Hematopoietic multipotent progenitor cell (in vitro differentiated cells): ENCODE measurements at places on chromosomes 6 and 20.
A peak's percentile ranks its signal among the peaks of the same experiment; 100 is the strongest.

DNA sequence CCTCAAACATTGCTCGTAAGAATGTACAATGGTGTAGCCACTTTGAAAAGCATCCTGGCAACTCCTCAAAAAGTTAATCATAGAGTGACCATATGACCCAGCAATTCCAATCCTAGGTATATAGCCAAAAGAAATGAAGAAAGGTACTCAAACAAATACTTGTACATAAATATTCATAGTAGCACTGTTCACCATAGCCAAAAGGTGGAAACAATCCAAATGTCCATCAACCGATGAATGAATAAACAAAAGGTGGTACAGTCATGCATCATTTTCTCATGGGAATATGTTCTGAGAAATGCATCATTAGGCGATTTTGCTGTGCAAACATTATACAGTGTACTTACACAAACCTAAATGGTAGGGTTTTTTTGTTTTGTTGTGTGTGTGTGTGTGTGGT lies 74.4 kb upstream of the TBC1D7 start:
- no peak for DNase-seq

DNA sequence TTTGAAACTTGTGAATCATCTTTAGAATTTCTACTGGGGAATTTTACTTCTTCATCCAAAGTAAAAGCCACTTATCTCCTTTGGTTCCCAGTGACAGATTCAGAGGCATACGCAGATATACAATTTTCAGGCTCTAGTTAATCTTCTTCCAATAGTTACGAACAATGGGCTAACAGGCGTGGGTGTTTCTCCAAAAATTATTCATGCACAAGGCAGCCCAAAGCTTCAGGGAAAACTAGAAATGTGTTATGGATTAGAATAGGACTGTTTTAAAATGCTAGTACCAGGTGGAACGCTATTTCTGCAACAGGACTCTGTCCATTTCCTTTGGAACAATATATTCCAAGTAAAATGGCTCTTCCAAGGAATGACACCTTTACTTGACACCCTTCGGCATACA lies 102.2 kb downstream of the ZNF217 start:
- no peak for DNase-seq

DNA sequence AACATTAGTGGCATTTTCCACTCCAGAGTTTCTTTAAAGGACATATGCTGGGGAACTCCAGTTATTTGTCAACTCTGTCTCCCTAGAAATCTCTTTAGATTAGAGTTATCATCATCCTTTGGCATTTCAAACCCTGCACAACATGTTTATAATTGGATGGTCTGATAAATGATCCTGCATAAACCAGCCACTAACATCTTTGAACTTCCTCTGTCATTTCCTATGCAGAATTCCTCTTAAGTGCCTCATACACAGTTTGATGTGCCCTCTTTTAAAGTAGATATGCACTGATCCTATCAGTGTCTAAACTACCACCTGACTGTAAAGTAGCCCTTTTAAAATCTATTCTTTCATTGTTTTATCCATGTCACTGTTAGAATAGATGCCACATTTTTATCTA lies 306.3 kb upstream of the IRAK1BP1 start:
- DNase-seq = no peak

GRCh38 chr20:64153861-64154589 lies 10.2 kb upstream of the MYT1 start:
- DNase-seq = no peak

DNA sequence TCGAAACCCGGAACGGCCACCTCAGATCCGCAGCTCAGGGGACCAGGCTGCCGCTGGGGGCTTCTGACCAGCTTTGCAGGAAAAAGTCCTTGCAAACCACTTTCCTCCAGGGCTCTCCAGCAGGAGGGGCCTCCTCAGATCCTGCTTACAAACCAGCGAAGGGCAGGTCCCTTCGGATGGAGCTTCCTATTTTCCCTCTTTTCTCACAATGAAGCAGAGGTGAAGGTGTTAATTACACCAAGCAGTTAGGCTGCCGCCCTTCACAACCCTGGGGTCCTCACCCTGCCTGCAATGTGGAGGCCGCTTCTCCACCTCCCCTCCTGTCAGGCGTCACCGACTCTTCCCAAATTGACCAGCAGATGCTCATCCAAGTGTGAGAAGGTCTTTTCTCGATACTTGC lies 5.7 kb downstream of the ARHGAP40 start:
- DNase-seq = no peak

DNA sequence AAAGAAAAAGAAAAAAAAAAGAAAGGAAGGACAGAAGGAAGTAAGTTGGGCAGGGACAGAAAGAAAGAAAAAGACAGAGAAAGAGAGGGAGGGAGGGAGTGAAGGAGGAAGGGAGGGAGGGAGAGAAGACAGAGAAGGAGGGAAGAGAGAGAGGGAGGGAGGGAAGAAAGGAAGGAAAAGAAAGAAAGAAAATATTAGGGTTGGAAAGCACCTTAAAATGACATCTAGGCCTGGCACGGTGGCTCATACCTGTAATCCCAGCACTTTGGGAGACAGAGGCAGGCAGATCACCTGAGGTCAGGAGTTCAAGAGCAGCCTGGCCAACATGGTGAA lies 33.2 kb downstream of the FASTKD5 start:
- no peak for DNase-seq

GRCh38 chr6:7314414-7314813 lies 1.4 kb upstream of the SSR1 start:
- DNase-seq = no peak

GRCh38 chr6:106134906-106135634 lies 48.9 kb downstream of the PRDM1 start:
- DNase-seq = no peak

DNA sequence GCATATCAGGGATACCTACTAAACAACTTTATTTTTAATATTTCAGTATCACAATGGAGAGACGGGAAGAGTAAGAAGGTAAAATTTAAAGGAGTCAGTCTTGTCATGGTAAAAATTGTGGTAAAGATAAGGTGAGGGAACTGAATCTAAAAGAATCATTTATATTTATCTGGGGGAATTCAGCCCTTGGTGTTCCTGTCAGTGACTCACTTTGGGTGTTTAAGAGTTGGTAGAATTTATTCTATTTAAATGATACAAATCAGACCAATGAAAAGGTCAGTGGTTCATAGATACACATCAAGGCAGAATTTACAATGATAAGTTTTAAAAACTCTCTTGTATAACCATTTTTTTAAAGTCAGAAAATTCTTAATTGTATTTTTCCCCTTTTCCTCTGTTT lies 164.4 kb downstream of the CDKAL1 start:
- no peak for DNase-seq

- no peak for DNase-seq
These were observed 76.6 kb downstream of the TRERF1 start for GRCh38 chr6:42375007-42375635.

DNA sequence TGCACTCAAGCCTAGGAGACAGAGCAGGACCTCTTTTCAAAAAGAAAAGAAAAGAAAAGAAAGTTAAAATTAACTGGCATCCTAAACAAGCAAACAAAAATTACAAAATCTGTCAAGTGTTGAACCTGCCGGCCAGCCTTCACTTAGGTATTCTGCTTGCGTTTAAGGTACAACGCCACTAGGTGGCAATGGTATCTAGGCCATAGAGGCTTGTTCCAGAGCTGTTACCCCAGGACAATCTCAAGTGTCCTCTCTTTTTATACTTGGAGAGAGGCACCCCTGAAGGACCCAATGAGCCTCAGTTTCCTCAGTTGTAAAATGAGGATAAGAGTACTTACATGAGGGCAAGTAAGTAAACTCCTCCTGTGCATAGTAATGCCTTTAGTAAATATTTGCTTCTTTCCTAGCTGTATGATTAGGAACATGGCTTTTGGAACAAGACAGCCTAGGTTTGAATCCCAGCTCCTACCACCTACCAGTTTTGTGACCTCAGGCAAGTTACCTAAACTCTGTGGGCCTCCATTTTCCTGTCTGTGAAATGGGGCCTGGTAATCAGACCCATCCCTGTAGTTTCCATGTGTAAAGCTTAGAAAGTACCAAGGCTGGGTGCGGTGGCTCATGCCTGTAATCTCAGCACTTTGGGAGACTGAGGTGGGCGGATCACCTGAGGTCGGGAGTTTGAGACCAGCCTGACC lies 5.8 kb upstream of the PACSIN1 start:
- DNase-seq = peak; percentile 69

DNA sequence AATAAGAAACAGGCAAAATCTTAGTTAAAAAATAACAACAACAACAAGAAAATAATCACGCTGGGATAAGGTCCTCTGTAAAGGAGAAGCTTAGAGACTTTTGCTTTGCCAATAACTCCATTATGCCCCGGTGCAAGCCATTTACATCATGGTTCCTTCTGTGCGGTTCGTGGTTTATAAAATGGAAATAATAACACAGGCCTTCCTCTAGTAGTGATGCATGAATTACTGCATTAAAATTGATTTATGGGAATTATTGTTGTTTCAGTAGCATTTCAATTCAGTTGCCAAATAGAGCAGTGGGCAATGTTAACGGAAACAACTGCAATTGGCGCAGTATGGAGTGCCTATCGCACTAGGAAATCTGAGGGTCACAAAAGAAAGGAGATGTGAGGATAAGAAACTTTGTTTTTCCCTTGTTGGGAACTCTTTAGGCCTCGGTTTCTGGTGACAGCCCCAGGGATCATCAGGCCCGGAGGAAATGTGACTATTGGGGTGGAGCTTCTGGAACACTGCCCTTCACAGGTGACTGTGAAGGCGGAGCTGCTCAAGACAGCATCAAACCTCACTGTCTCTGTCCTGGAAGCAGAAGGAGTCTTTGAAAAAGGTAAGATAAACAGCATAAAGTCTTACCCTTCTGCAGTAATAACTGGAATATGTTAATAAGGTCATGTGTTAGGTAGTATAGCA lies 1.1 kb downstream of the CD109 start:
- DNase-seq = no peak

DNA sequence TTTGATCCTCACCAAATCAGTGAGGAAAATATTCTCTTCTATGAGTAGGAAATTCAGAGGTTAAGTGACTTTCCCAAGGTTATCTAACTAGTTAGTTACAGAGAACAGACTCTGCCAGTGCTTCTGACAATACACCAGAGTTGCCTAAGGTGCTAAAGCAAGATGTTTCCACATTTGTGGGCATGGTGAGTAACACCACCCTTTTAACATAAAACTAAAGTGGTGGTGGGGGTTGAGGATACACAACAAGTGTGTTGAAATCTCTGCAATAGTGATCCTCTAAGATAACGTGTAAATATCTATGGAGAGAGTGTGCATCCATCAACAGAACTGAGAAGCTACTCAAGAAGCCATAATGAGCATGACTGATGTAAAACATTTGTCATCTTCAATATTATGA lies 11.7 kb downstream of the VNN2 start:
- DNase-seq = no peak

DNA sequence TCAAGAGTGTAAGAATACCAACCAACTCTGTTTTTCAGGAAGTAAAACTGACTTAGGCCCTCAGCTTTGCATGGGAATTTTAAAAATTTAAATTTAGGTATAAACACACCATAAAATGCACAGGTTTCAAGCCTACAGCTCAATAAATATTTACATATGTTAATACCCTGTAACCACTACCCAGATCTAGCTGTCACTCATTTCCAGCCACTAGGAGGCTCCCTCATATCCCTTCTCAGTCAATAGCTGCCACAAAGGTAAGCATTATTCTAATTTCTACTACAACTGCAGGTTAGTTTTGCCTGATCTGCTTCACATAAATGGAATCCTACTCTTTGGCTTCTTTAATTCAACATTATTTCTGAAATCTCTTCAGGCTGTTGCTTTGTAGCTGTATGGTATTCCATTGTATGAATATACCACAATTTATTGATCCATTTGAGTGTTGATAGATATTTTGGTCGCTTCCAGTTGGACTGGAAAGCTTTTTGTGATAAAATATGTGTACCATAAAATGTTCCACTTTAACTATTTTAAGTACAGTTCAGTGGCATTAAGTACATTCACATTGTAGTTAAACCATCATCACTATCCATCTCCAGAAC lies 32.5 kb upstream of the MEI4 start:
- no peak for DNase-seq

GRCh38 chr6:43784049-43784855 lies 14.2 kb downstream of the VEGFA start:
- no peak for DNase-seq

GRCh38 chr6:158825951-158826306 lies 6.8 kb upstream of the EZR start:
- DNase-seq = no peak

GRCh38 chr6:25292384-25292783 lies 13.2 kb downstream of the CARMIL1 start:
- DNase-seq = no peak

- peak; percentile 74 for DNase-seq
These were observed 55.0 kb downstream of the CDKAL1 start for GRCh38 chr6:20589266-20589665.

DNA sequence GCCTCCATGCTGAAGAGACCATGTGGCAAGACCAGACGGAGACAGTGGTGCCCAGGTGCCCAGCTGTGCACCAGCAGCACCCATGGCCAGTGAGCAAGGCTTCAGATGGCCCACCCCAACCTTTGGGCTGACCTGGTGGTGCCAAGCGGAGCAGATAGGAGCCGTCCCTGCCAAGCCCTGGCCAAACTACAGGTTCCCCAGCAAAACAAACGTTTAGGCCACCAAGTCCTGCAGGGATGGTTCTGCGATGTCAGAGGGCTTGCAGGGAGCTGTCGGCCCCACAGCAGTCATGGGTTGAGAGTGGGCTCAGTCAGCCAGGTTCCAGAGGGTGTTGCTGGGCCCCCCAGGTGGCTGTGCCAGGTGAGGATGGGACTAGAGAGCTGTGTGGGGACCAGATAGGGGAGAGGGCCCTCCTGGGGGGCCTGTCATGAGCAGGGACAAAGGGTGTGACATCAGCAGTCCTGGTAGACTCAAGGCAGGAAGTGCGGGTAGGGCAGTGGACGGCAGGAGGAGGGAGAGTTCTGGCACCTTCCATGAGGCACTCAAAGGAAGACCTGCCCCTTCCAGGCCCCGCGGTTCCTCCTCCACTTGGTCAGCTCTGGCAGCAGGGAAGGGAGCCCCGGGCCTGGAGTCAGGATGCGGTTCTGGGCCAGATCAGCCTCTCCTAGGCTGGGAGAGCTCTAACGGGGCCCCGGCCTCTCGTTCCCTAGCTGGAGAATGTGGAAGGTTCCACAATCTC lies 342.4 kb downstream of the ZFAND3 start:
- no peak for DNase-seq

DNA sequence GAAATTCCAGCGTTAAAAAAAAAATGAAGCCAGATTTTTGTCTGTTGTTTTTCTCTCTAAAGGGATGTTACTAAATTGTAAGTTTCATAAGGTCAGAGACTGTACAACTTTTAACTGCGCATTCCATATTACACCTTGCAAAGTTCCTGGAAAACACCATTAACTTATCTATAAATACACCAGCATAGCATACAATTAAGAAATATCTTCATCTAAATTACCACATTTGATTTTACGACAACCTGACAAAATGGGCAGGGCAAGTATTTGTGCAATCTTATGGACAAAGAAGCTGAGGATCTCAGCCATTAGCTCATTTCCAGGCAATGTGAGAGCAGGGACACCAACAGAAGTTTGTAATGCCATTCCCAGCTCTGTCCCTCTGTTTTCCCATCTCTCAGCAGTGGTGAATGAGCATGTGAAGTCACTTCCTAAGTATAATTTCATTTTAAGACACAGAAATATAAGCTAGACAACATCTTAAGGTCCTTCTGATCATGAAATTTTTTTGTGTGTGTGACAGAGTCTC lies 12.9 kb upstream of the GCM1 start:
- no peak for DNase-seq
